ENCODE measurements at places on chromosomes 16 and 17.

GRCh38 chr17:17120294-17120693 is 78.0 kb downstream of the MPRIP start:
- DNase-seq, result no peak

DNA sequence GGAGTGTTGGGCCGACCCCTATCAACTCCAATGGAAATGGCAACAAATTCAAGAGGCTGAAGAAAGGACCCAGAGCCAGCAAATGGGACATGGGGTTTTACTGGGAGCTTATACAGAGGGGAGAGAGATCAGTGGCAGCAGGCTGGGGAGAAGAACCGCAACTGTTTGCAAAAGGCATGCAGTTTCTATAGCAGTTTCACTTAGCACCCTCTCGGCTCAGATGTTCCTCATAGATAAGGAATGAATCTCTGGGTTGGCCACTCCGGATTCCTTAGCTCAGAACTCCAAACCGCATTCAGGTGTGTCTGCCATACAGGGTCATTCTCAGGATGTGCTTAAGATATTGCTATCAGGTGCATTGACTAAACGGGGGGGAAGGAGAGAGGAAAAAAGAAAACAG is 71.1 kb upstream of the RPL38 start:
- no peak for DNase-seq

DNA sequence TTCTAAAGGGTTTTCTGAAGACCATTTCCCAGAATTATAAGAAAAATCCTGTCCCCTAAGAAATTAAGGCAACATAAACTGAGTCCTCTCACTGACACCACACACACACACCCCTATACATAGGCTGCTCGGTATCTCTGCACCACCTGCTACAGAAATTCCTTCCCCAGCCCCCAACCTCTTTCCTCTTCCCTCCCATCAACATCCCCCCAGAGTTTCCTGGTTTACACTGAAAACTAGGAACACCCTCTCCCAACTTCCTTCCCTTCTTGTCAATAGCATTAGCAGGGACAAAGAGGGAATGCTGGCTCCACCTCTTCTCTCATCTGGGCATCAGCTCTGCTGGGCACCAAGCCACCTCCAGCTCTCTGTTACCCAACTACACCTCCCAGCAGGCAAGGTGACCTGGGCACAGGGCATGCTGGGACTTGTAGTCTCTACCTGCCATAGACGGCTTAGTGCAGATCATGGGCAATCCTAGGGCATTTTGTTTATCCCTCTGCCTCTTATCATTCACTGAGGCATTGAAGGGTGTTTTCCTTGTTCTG is 15.7 kb downstream of the CAVIN1 start:
- DNase-seq, result no peak

DNA sequence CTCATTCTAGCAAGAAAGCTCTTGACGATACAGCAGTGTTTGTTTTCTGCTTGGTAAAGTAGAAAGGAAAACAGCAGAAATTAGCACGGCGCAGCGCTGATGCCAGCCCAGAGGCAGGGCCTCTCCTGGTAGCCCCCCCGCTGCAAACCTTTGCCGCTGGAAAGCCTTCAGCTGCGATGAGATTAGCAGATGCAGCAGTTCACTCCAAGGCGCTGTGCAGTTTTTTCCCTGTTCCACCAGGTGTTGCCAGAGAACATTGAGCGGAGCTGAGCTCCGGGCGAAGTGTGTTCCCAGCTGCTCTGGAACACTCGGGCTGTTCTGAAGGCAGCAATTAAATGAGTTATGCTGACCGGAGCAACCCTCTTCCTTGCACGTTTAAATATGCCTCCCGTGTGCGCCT is 72.5 kb downstream of the RBFOX1 start:
- no peak for DNase-seq

DNA sequence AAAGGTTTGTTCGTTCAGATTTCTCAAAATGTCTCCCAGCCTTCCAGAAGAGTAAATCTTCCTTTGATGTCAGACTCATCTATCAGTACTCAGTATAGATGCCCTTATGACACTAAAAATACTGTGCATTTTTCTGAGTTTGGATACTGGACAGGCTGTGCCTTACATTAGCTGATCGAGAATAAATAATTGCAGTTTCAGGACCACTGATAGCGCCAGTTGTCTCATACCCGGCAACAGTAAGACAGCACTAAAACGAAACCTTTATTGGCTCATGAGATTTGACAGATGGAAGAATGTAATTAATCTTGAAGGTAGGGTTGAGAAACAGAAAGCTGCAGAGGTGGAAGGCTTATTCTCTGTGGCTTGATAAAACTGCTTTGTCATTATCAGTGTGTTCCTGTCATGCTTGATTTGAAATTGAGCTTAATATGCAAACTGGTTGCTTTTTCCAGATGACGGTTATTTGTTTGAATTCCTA is 1.2 kb downstream of the ATP6V0A1 start:
- peak; percentile 53 for DNase-seq

Measured in suppressor macrophage treated with lipopolysaccharide for 4 hours (primary cell).